ENCODE measurements at places on chromosomes 1 and 21. TPM values are rescaled to one million over a fixed set of nuclear protein-coding genes. Genes with fewer than 3 reads are reported as not detected.

DNA sequence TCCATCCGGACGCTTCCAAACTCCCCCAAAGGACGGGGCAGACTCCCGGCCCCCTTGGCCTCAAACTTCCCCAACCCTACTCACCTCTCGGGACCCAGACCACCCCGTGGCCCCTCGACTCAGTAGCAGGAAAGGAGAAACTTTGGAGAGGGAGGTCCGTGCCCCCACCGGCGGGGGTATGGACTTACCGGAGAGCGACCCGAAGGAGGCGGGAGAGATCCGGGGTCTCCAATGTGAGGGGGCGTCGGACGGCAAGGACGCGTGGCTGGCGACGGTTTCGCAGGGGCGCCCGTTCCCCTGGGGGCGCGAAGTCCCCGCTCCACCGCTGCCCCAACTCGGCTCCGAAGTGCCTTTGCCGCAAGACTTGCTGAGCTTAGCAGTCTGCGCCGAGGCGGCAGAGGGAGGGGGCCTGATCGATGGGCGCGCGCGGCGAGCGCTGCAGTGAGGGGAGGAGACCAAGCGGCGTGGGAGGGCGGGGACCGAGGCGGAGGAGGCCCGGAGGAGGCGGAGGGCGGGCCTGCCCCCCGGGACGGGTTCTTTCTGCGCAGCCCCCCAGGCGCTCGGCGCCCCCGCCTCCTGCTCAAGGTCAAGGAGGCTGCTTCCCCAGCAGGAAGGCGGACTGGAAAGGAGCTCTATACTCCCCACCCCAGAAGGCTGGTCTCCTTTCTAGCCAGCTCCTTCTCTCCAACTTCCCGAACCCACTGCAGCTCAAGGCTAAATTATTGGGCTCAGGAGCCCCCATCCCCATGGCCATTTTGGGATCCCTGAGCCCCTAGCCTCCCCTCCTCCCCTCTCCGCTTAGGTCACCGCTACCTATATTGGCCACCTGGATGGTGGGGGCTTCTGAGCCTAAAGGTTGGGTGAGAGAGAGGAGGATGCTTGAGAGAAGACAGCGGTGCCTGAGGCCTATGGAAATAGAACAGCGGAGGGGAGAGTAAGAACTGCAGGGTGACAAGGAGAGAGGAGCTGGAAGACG, at the start of gene SYT2:
Gene SYT2 (minus strand): TSS at position 385 of the 976 bp plus-strand sequence. CDS start 104,682 bp downstream, outside the sequence.
- peak; percentile 89 for DNase-seq

- DNase-seq = no peak
Measured at GRCh38 chr21:34199121-34199910, 125.9 kb downstream of the MRPS6 start.

DNA sequence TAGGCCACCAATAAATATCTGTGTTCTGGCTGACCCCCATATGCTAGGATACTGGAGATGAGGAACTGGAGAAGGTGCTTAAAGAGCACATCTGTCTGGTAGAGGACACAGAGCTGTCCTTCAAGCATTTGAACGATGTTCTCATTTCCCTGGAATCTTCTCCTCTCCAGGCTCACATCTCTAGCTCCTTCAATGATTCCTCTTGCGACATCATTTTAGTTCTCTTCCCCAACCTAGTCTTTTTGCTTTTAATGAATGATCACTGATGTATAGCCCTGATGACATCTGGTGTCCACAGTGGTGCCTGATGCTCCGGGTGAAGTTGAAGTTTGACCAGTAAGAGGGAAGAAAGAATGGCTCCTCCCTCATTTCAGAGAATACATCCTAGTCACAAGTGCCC, 80.8 kb upstream of the UBE2U start:
- DNase-seq = no peak

The CELA3B gene
- not detected for total RNA-seq

The NRDC gene
- 127 TPM for total RNA-seq

The IQCC gene
- 2.7 TPM for total RNA-seq

DNA sequence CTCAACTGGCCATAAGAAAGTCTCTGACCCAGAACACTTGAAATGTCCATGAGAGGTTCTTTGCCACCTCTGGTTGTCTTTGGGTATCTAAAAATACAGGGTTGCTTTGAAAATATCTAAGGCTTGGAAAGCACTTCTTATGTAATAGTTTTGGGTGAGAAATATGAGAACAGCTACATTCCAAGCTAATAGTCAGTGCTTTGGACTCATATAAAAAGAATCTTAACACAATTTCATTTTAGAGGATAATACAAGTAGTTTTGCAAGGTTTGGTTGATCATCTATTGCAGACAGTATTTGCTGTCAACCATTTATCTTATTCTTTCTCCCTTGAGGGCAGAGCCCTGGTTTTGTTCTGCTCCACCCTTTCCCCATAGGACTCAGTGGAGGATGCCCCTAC, 207.5 kb downstream of the KCNK2 start:
- no peak for DNase-seq

DNA sequence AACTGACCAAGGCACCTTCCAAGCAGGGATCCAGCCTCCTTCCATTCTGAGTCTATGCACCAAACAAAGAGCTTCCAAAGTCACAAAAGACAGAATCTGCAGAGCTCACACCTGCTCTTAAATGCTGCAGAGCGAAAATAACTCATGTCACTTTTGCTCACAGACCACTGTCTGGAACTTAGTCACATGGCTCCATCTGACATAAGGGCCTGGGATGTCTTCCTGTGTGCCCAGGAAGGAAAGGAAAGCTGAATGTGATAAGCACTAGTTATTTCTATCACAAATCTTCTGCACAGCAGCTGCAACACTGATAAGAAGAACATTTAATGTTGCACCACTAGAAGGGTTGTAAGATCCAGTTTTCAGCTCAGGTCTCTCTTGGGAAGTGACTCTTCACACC, 39.5 kb upstream of the SGIP1 start:
- no peak for DNase-seq

GRCh38 chr1:109181807-109182163, 31.9 kb upstream of the SARS1 start:
- no peak for DNase-seq

The KIAA1614 gene
- total RNA-seq = 4.1 TPM

Measured in glutamatergic neuron (in vitro differentiated cells).